ENCODE measurements at places on chromosomes 7 and 10.

DNA sequence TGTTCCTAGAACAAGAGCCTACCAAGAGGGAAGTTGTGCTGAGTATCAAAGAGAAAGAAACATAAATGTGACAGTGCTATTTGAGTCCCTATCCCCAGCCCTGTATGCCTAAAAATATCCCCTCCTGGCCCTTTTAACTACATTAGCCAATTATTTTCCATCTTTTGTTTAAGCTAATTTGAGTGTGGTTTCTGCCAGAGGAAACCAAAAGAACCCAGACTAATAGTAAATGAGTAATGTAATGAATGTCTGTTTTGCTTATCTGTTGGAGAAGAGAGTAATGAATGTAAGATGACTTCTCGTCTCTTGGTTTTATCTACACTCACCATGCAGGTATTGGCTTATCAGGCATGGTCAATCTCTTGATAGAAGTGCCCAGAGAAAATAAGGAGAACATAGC lies 134.4 kb upstream of the CDK1 start:
- no peak for DNase-seq

GRCh38 chr7:123805287-123805686 lies 39.7 kb upstream of the HYAL4 start:
- DNase-seq: no peak

DNA sequence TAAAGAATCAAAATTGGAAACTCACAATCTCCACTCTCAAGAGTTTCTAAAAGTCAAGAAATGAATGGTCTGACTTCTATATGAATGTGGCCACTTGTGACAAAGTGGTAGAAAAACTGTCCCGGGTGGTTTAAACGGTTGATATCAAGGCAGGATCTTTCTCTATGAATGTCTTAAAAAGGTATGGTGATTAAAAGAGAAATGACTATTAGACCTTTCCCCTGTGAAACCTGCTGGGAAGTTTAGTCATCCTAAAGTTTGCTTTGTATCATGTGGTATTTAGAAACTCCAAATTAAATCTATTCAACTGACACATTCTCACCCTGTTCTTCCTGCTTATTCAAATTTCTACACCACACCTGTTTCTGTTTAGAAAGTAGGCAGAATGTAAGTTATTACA lies 492.5 kb downstream of the XPNPEP1 start:
- DNase-seq: no peak

DNA sequence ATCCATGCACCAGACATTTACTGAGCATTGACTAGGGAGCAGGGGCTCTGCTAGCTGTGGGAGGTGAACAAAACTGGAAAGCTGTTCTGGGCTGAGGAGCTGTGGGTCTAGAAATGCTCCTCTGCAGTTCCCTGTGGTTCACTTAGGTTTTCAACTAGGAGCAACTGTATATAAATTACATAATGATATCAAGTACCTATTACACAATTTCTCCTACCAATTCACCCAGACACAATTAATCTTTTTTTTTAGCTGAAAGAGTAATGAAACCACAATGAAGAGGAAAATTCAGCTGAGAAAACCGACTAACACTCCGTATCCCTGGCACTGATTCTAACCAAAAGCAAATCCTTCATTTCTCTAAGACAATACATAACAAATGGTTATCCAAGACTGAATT lies 39.4 kb downstream of the COL28A1 start:
- no peak for DNase-seq

- DNase-seq: no peak
Observed at GRCh38 chr7:121084748-121085336, 96.3 kb downstream of the CPED1 start.
